AG09319 (cell line): ENCODE measurements at places on chromosomes 1 and 21.

- no peak for DNase-seq
These were observed 141.9 kb upstream of the CXADR start for GRCh38 chr21:17370916-17371315.

GRCh38 chr1:150551051-150551783 is 2.0 kb downstream of the ADAMTSL4 start:
- no peak for DNase-seq

- no peak for DNase-seq
These were observed 14.8 kb downstream of the BCAR3 start for GRCh38 chr1:93666613-93667384.

DNA sequence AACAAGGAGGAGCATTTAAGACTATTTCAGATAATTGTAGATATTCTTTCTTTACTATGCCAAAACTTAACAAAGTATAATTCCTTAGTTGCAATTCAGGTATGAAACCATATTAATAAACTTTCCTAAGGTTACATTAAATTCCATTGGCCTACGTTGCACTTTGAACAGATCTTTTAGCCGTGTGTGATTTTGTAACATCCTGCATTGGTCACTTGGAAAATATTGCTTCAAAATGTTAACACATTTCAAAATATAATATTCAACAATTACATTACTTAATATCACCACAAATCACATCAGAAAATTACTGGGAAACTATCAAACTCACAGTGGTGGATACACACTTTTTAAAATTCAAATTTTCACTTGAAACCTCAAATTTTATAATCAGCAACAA is 20.2 kb downstream of the ETS2 start:
- no peak for DNase-seq

- no peak for DNase-seq
These were observed 27.1 kb downstream of the MPZL1 start for GRCh38 chr1:167748906-167749305.

- DNase-seq = no peak
These were observed 74.0 kb downstream of the ATP5PO start for GRCh38 chr21:33841561-33841960.

DNA sequence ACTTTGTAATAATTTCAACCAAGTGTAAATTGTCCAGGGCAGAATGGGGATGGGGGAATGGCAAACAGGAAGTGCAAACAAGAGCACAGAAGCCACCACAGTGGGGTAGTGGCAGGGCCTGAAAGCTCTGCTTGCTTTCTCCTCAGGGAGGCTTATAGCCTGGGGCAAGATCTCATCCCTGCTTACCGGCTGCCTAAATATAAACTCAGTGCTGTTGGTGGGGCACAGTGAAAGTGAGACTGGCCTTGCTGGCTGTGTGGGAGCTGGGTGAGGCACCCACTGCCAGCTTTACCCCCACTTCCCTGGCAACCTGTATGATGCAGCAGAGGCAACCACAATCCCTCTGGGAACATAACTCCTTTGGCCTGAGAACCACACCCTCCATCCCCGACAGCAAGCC is 15.2 kb downstream of the STYXL2 start:
- no peak for DNase-seq
